ENCODE measurements at places on chromosomes 16 and 17.

DNA sequence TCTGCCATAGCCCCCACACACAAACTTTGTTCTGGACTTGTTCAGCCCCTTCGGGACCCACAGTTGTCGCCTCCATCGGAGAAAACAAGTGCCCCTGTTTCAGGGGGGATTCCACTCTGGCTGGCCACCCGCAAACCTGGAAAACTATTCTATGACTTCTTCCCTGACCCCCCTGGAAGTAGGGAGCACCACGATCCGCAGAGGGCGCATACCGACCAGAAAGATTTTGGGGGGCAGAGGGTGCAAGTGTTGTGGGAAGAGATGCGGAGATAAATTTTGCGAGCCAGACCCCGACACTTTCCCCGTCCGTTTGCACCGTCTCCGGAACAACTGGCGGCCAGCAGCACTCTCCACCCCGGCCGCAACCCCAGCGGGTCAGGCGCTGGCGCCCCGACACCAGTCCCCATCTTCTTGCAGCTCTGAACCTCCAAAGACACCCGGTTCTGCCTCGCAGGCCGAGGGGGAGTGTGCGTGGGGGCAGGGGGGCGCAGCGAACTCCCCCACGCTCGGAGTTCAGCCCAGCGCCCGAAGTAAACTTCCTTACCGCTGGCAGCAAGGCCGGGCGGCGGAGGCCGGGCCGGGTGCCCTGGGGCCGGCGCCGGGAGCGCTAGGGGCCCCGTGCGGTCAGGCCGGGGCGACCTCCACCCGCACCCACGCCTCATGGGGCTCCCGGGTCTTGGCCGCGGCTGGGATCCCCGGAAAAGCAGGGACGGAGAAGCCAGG is 744 bp downstream of the SALL1 start:
- no peak for DNase-seq

DNA sequence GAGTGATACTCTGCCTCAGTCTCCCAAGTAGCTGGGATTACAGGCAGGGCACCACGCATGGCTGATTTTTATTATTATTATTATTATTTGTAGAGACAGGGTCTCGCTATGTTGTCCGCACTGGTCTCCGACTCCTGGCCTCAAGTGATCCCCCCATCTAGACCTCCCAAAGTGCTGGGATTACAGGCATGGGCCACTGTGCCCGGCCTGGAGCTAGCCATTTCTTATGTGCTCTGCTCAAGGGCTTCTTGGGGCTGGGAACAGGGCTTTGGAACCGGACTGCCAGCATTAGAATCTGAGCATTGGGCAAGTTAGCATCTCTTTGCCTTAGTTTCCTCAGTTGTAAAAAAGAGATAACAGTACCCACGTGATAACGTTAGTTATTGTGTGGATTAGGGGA is 111.3 kb downstream of the C16orf78 start:
- DNase-seq = no peak

GRCh38 chr16:10737068-10737625 is 6.5 kb upstream of the NUBP1 start:
- DNase-seq = peak; percentile 10

DNA sequence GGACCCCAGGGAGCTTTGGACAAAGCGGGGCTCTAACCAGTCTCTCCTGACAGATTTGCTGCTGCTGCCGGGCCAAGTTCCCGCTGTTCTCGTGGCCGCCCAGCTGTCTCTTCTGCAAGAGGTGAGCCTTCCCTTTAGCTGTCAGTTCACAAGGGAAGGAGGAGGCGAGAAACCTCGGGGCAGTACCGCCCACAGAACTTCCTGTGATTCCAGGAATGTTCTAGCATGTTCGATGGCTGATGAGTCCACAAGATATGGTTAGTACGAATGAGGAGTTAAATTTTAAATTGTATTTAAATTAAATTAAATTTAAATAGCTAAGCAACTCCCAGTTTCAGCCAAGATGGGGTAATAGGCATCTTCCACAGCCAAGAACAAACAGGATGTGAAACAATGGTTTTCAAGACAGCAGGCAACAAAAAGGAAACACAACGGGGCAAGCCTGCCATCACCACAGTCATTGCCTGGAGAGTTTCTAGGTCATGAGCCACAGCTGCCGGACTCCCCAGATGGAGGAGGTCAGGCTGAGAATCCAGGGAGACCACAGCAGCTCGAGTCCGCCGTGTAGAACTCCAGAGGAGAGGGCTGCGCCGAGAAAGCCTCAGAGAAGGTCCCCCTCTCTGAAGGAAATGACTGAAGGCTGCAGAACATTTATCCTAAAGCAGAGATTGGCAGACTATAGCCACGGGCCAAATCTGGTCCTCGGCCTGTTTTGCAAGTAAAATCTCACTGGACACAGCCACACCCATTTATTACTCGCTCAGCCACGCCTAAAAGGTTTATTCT is 9.5 kb upstream of the TCF25 start:
- peak; percentile 24 for DNase-seq

DNA sequence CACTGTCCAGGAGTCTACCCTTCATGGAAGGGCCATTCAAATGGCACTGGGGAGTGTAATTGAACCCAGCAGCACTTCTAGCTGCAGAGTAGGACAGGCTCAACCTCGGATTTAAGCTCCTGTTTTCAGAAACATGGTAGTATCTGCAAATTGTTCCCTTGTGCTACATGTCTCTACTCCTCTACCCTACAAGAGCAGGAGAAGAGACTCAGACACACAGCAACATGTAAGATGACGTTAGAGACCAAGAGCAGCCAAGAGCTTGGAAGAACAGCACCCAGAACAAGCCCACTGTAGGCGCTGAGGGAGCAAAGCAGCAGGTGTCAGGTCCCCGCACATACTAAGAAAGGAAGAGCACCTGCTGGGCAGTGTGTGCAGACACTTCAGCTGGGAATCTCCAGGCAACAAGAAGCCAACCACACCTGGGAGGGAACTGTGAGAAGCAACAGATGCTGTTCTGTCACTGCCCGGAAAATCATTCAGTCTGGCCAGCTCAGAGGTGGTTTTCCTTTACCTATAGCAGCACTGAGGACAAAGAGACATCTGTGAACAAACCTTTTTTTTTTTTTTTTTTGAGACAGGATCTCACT is 35.6 kb upstream of the MNT start:
- no peak for DNase-seq

DNA sequence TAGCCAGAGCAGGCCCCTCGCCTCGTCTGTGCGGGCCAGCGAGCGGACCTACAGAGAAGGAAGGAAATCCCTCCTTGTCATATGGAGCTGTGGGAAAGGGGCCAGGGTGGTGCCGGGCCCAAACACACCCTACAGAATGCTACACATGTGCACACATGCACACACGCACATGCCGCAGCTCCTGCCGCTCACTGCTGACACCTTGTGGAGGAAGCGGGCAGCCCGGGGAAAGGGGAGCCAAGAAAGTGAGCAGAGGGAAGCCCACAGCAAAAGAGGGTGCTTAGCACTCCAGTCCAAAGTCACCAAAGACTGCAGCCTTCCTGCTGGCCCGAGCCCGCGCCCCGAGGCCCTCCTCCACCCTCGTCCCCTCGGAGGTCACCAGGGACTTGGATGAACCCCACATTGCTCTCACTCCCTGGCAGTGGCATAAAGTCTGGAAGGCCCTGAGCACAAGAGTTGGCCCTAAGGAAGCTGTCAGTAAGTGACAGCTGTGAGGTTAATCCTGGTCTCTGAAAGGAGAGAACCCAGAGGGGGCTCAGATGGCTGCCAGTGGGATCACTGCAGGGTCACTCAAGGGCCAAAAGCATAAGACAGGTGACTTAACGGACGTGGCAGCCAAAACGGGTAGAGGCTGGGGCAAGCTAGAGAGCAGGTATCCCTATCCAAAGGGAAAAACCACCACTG is 68.2 kb downstream of the MYO18A start:
- DNase-seq = peak; percentile 33

- no peak for DNase-seq
These were observed 1.6 kb upstream of the KREMEN2 start for GRCh38 chr16:2962334-2963073.

DNA sequence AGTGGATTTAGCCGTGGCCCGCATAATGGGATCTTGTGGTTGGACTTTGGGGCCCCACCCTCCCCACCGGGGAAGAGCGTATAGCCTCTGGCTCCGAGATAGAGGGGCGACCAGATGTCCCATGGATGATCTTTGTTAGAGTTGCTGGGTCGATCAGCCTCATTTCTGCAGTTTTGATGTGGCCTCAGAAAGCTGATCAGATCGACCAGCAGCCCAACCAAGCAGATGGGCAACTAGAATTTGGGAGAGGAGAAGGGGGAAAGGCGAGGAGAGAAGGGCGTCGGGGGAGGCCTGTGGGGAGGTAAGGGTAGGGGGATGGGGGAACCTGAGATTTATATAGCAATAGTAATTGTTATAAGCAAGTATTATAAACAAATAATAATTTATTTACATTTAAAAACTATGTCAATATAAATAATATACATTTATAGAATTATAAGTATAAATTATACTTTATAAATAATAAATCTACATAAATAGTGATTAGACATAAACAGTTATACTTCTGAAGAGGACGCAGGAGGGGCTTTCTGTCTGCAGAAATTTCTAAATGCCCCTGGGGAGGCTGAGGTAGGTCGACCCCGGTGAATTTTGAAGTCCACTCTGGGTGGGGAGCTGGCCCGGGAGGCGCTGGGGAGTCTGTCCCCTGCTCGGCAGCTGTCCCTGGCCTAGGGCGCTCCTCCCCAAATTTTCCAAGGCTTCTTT is 136.3 kb downstream of the KCNJ12 start:
- no peak for DNase-seq

GRCh38 chr16:14111713-14112538 is 40.8 kb downstream of the MRTFB start:
- DNase-seq = no peak

DNA sequence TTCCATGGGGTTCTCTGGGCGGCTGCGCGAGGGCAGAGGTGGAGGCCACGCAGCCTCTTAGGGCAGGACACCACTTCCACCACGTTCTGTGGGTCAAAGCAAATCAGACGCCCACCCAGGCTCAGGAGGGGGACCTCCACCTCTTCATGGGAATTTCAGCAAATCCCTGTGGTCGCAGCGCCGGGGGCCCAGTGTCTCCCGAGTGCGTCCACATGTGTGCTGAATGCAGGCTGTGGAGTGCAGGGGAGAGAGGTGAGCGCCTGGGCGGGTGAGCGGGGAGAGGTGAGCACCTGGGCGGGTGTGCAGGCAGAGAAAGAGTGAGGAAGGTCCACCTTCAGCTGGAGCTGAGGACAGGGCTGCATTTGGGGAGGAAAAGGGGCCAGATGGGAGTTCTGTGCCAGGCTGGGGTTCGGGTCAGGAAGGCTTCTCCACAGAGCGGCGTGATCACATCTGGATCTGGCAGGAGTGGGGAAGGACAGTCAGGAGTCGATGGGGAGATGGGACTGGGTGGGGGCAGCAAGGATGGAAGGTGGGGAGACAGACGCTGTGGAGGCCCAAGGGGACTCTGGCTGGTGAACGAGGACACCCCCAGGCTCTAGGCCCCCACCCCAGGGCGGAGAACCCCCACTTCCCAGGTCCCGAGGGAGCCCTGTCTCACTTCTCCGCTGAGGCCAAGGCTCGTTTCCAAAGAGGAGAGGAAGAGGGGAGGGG is 36.8 kb upstream of the CBFA2T3 start:
- DNase-seq = no peak

GRCh38 chr17:50465171-50465570 is 3.5 kb downstream of the CHAD start:
- DNase-seq = no peak

GRCh38 chr17:66686601-66687000 is 148.3 kb upstream of the CACNG5 start:
- no peak for DNase-seq
